Effector CD8-positive, alpha-beta T cell (primary cell): ENCODE measurements at places on chromosomes 7 and 10.

- no peak for DNase-seq
Measured at GRCh38 chr7:49927631-49928030, 154.2 kb downstream of the VWC2 start.

DNA sequence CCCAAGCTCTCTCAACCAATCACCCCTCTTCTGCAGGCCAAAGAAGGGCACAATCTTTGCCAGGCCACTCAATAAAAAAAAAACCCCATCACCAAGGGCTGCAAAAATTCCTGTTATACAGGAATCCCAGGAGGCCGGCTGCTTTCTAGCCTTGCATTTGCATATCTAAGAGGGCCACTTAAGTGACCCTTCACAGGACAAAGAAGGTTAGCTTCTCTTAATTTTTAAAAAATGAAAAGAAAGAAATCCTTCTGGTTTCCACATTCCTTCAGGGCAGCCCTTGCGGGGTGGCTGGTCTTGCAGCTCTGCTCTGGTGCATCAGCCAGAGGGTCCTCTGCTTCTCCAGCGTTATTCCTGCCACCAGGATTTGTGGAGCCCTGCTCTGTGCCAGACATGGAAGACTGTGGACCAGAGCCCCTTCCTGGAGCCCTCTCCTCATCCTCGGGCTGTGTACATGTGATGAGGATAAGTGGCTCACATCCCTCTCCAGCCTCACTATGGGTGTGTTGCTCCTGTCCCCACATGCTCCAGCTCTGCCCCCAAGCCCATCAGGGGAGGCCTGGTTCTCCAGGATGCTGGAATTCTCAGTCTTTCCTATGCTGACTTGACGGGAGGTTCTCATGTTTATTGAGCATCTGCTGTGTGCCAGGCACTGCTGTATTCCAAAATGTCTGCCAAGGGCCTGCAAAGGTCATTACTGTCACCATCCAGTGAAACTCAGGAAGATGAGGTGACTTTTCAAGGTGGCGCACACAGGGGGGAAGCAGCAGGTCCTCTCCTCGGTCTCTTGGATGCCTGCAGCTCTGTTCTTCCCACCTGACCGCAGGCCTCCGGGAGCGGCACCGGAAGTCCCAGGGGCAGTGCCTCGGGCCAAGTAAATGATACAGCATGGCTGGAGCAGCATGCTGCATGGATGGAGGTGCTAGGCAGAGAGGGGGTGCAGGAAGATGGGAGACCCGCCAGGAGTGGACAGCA lies 67.7 kb downstream of the ARHGAP22 start:
- no peak for DNase-seq

GRCh38 chr7:104328970-104329825 lies 795 bp downstream of the LHFPL3 start:
- no peak for DNase-seq

DNA sequence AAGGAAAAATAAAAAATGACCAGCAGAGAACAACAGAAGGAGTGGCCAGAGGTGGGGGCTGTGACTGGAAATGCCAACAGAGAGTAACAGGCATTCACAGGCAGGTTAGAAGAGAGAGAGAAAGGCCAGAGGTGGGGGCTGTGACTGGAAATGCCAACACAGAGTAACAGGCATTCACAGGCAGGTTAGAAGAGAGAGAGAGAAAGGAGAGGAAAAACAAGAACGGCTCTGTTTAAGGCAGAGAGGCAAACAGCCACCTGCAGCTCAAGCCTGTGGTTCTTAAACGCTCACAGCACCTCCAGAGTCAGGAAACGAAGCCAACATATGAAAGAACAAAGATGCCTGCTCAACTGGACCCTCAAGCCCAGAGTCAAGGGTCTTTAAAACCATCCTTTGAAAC lies 39.5 kb upstream of the DGKI start:
- no peak for DNase-seq

GRCh38 chr7:46080595-46081159 lies 159.6 kb upstream of the IGFBP3 start:
- no peak for DNase-seq

DNA sequence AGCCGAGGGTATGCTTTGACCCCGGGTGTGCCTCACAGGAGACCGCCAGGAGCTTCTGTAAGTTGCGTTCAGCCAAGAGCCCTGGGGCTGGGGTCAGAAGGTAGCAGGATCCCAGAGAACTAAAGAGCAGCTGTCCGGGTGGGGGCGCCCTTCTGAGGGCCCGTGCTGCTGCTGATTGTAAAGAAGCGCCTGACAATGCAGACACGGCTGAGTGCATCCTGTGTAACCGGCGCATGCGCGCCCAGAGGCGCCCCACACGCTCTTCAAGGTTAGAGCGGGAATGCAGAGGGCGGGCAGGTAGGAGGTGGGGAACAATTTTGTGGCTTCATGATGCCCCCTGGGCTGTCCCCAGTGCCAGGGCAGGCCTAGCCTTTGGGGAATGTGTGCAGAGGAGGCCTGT lies 210.2 kb upstream of the CTBP2 start:
- DNase-seq = no peak

DNA sequence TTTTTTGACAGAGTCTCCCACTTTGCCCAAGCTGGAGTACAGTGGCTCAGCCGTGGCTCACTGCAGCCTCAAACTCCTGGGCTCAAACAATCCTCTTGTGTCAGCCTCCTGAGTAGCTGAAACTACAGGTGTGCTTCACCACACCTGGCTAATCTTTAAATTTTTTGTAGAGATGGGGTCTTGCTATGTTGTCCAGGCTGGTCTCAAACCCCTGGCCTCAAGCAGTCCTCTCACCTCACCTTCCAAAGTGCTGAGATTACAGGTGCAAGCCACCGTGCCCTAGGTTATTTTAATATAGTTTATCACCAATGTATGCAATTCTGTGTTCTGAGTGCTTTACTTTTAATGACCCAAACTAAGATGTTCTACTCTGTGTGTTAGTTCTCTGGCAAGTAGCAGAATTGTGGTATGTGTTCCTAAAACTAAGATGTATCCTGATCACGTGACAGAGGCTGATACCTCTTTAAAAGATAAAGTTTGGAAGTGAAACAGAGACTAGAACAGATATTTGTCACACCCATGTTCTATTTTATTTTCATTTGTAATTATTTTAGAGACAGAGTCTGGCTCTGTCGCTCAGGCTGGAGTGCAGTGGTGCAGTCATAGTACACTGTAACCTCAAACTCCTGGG lies 22.1 kb upstream of the PFKFB3 start:
- DNase-seq = no peak

DNA sequence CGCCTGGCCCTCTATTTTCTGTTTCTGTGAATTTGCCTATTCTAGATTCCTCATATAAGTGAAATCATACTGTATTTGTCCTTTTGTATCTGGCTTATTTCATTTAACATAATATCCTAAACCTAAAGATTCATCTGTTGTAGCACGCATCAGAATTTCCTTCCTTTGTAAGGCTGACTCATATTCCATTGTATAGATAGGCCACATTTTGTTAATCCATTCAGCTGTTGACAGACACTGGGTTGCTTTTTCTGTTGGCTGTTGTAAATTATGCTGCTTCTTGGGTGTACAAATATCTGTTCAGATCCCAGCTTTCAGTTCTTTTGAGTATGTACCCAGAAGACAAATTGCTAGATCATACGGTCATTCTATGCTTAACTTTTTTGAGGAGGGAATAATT lies 28.8 kb upstream of the CUL1 start:
- no peak for DNase-seq

DNA sequence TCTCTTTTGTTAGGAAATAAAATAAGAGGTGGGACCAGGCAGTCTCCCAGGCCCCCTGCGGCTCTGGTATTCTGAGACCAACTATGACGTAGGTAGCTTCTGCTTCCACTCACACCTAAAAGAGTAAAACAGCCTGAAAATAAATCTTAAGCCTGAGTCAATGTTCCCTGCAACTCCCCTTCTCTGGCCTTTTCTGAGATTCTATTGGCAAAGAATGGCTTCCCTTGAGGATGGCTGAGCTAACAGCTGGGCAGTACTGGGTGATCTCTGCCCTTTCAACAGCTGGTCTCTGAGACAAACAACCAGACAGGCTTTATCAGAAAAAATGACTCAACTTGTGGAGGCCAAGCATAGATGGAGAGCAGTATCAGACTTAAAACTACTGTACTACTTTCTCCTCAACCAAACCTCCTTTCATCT lies 58.7 kb downstream of the CREB3L2 start:
- no peak for DNase-seq

DNA sequence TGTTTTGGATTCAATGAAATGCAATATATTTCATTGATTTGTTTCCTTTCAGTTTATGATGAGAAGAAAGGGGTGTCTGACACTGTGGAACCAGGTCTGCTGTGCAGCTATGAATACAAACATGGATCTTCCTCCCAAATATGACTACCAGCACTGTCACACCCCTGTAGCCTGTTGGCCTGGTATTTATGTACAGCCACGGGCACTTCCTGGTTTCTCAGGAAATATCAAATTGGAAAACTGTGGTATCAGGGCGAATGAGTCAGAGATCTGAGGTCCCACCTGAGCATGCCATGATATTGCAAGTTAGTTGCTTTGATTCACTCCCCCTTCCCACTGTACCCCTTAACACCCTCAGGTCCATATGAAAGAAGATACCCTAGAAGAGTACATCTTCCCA lies 87.8 kb downstream of the DNMBP start:
- DNase-seq = no peak

GRCh38 chr7:117088623-117089194 lies 135.4 kb downstream of the ST7 start:
- DNase-seq = no peak

DNA sequence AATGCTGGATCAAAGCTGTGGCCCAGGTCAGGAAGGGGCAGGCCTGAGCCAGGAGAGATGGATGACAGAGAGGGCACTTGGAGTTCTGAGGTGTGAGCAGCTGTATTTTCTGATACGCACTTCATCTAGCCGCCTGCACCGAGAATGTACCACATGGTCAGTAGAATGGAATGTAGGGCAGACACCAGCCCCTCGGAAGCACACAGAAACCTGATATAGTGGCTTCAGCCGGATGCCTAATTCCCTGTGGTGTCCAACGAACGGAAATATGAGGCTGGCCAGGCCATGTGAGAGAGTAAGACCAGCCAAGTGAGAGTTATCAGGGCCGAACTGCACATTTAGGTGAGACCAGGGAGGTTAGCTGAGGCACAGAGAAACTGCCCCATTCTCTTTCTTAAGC lies 46.7 kb upstream of the PLCE1 start:
- no peak for DNase-seq

DNA sequence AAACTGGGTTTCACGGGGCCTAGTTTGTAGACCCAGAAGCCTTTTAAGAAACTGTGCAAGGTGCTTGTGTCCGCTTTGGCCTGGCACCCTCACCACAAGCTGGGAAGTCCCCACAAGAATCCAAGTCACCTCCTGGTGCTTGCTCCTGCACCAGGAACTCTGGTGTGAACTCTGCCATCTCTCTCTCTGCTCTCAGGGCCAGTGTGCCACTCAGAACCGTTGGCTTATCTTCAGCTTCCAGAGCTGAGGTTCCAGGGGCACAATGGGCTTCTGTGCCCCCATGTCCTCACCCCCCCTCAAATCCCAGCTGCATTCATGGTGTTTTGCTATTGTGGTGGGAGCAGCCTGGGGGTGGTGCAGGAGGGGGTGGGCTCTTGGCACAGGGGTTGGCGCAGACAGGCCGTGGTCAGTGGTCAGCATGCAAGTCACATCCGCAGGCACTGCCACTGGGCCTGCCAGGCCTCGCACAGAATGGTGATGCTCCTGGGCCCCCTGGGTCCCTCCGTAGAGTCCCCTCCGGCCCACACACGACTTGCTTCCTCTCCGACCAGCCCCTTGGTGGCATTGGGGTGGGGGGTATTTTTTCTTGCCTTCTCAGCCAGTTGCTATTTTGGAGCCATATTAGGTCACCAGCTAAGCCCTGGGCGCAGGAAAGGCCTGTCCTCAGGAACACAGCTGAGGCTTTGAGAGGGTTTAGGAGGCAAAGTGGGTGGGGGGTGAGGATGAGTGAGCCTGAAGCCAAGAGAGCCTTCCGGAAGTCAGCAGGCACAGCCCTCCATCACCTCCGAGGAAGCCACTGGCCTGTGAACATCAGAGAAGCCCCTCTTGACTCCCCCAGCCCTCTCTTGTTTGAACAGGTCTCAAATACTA lies 3.0 kb downstream of the ZCCHC24 start:
- DNase-seq = no peak

- peak; percentile 22 for DNase-seq
Measured at GRCh38 chr7:70693686-70694433, 438.1 kb upstream of the GALNT17 start.

- no peak for DNase-seq
Measured at GRCh38 chr7:69622014-69622835, 23.9 kb downstream of the AUTS2 start.

DNA sequence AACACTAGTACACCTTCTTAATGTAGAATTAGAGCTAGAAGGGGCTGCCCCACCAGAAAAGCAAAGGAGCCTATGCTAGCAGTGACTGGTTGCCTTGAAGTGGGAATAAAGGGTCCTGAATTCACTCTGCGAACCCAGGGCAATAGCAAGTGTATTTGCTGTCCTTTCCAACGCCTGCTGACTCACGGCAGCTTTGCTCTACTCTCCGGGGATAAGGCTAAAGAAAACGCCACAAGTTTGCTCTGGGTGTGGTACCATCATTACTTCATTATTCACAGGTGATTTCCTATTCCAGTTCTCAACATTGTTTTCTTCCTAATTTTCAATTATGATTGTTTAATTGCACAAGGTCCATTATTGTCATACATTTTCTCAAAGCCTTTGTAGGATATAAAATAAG lies 220.5 kb upstream of the AOAH start:
- no peak for DNase-seq

DNA sequence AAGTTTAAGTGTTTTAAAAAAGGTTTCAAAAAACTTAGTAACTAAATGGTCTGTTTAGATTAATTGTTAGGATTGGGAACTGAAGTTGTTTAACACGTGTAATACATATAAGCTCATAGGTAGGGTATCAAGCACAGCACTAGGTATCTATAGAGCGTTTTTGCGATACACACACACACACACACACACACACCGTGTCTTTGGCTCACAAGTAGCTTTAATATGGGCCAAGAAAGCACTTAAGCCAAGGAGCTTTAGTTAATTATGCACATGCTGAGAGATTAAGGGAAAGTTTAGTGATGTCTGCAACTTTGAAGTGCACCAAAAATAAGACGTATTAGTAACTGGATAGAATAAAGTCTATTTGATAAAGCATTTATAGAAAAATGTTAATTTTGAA lies 93.8 kb upstream of the CNTNAP2 start:
- no peak for DNase-seq

GRCh38 chr10:12308057-12308456 lies 41.3 kb upstream of the CAMK1D start:
- no peak for DNase-seq

DNA sequence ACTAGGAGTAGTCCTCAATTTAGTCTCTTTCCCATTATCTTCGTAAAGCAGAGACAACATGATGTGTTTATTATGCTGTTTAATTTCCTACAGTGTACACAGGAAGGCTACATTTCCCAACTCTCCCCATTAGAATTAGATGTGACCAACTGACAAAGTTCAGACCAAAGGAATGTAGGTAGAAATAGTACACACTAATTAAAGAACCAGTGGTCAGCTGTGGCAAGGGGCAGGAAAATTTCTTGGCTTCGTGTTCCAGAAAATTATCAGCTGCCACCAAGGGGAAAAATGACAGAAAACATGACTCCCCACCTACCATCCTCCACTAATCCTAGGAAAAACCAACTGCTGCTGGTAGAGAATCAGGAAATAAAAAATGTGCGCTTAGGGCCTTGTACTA lies 125.6 kb downstream of the PPP1R3A start:
- no peak for DNase-seq

- DNase-seq = no peak
Measured at GRCh38 chr7:81845744-81846241, 75.9 kb upstream of the HGF start.
